ENCODE measurements at places on chromosomes 6 and 20. TPM values are rescaled to one million over a fixed set of nuclear protein-coding genes. Genes with fewer than 3 reads are reported as not detected.
A peak's percentile ranks its signal among the peaks of the same experiment; 100 is the strongest.

Gene OPRL1
- 1.1 TPM for total RNA-seq

Gene TMEM170B
- 0.54 TPM for total RNA-seq

- H3K4me3 ChIP-seq = no peak overlapping the region
- no peak for DNase-seq
- H3K27ac ChIP-seq = no peak overlapping the region
- H3K36me3 ChIP-seq = no peaks in the 10 kb centered on the region
Observed at GRCh38 chr6:13177664-13178063, 150.7 kb downstream of the TBC1D7 start.

DNA sequence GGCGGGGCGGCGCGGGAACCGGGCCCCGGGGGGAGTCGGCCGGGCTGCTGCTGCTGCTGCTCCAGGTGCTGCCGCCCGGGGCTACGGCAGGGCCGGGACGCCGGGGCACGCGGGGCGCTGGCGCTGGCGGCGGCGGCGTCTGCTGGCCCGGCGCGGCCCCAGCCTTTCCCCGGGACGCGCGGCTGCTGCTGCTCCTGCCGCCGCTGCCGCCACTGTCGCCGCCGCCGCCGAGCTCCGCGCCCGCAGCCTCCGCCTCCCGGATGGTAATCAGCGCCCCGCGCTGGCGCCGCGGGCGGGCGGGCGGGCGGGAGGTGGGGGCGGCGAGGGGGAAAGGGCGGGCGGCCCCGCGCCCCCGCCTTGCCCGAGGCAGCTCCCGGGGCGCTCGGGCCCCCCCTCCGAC is 306 bp downstream of the EBF4 start:
- no peaks in the 10 kb centered on the region for H3K36me3 ChIP-seq
- H3K4me1 ChIP-seq = no peaks in the 10 kb centered on the region
- peak; percentile 37 for DNase-seq
- peaks cover 40% of the 10 kb centered on the region for H3K27me3 ChIP-seq
- no peak overlapping the region for H3K27ac ChIP-seq
- H3K4me3 ChIP-seq = no peak overlapping the region

GRCh38 chr6:145042559-145042958 is 692.8 kb downstream of the EPM2A start:
- peaks cover 17% of the 10 kb centered on the region for H3K4me1 ChIP-seq
- no peaks in the 10 kb centered on the region for H3K27me3 ChIP-seq
- H3K4me3 ChIP-seq = no peak overlapping the region
- no peak overlapping the region for H3K27ac ChIP-seq

DNA sequence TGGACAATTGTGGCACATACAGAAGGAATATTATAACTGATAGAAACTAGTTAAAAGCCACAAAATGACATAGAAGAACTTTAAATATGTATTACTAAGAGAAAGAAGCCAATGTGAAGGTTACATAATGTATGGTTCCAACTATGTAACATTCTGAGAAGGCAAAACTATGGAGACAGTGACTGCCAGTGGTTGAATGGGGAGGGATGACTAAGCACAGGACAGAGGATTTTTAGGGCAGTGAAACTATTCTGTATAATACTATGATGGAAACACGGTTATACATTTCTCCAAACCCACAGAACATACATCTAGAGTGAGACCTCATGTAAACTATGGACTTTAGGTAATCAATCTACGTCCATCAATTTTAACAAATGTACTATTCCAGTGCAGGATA is 22.4 kb downstream of the SYNCRIP start:
- DNase-seq = peak; percentile 61
- peaks cover 82% of the 10 kb centered on the region for H3K36me3 ChIP-seq
- H3K27me3 ChIP-seq = no peaks in the 10 kb centered on the region
- no peak overlapping the region for H3K4me3 ChIP-seq

DNA sequence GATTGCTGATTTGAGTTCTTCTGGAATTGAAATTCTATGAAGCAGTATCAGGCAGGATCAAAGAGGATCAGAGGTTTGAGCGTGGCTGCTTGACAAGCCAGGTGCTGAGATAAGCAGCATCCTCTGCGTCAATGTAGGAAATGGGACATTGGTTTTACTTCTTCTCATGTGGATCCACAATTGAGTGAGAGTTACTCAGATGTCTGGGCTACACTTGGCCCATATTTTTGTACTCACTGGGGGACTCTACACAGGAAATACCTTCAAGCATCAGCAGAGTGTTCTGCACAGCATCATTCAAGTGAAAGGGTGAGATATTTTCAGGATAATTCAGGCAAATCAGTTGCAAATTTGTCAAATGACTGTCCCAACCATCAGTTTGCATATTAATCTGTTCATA is 613.9 kb upstream of the ARID1B start:
- no peaks in the 10 kb centered on the region for H3K4me1 ChIP-seq
- no peak overlapping the region for H3K27ac ChIP-seq
- DNase-seq = no peak
- H3K27me3 ChIP-seq = no peaks in the 10 kb centered on the region

All from GM23248 (cell line).